Suprapubic skin (tissue), 4 donors: ENCODE measurements at places on chromosomes 13 and 19. TPM values are rescaled to one million over a fixed set of nuclear protein-coding genes. Genes with fewer than 3 reads are reported as not detected.

Gene KRTDAP
- 5,026 TPM for total RNA-seq

Gene CEACAM20
- not detected for total RNA-seq

Gene LAIR1
- 1.9 TPM for total RNA-seq

Gene ZNF681
- total RNA-seq, result 2.5 TPM

Gene SIGLEC9
- 0.68 TPM for total RNA-seq
